WERI-Rb-1 (cell line): ENCODE measurements at places on chromosomes 2 and 18.

GRCh38 chr2:137925599-137925998 lies 38.7 kb upstream of the HNMT start:
- DNase-seq, result no peak

DNA sequence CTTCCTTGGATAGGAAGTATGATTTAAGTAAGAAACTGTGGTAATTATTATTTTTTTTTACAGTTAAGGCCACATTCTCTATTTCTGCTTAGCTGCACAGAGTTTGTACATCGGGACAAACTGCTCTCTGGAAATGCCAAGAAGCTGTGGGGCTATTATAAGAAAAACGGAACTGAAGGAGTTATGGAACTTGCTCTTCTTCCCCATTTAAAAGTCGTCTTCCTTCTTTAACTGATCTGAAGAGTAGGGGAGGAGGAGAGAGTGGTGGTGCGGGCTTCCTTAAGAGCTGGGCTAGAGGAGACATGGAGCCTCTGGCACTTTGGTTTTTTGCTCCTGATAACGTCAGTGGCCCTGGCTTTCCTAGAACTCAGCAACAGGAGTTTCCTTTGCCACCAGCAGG lies 54.4 kb downstream of the RAB31 start:
- DNase-seq, result no peak

GRCh38 chr18:36484591-36484990 lies 187.1 kb downstream of the FHOD3 start:
- DNase-seq, result no peak

DNA sequence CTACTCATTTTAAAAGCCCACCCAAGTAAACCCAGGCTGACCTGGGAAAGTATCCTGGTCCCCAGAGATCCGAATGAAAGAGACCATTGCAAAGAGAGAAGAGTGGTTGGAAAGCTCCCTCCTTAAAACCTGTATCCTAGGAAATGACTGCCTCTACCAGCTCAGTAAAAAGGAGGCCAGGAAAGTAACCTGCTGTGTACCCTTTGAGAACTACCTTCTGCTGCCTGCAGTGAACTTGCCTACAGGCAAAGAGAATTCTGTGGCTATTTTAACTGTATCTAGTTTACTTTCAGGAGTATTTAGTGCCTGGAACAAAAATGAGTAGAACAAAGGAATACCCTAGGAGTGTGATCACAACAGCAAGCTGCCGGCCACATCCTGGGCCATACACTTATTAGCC lies 641.7 kb upstream of the NRXN1 start:
- DNase-seq, result no peak

DNA sequence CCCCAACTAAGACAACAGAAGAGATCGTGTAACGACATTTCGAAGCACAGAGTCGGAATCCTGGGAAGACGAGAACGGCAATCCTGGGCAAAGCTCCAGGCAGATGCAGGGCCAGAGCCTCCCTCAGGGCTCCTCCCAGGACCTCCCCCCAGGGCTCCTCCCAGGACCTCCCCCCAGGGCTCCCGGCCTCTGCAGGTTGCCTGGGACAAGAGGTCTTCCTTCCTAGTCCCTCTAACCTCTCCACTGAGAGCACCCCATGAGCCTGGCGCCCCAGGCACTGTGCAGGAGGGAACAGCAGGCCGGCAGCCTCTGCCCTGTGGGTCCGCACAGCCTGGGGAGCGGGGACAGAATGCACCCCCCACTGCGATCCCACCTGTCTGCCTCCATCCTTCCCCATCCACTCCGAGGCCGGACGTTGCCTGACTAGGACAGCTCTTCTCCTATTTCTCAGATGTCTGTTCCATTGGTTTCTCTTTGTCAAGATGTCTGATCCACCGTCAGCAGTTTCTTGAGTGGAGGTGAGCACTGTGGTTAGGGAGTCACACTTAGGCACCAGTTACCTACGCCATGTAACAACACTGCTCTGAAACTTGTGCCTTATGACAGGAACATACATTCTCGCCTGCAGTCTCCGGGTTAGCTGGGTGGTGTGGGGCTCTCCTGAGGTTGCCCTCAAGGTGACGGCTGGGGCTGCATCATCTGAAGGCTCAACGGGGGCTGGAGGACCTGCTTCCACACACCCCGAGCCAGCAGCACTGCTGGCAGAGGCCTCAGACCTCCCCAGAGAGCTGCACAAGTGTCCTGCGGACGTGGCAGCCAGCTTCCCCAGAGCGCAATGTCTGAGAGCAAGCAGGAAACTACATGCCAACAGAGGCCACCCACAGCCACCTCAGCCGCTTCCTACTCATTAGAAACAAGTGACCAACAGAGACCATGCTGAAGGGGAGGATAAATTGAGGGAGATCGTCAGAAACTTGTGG lies 28.9 kb downstream of the ADI1 start:
- DNase-seq, result no peak
